CD4-positive, alpha-beta T cell treated with Interleukin-1 beta for 1 hour (primary cell): ENCODE measurements at places on chromosomes 5 and 9.

DNA sequence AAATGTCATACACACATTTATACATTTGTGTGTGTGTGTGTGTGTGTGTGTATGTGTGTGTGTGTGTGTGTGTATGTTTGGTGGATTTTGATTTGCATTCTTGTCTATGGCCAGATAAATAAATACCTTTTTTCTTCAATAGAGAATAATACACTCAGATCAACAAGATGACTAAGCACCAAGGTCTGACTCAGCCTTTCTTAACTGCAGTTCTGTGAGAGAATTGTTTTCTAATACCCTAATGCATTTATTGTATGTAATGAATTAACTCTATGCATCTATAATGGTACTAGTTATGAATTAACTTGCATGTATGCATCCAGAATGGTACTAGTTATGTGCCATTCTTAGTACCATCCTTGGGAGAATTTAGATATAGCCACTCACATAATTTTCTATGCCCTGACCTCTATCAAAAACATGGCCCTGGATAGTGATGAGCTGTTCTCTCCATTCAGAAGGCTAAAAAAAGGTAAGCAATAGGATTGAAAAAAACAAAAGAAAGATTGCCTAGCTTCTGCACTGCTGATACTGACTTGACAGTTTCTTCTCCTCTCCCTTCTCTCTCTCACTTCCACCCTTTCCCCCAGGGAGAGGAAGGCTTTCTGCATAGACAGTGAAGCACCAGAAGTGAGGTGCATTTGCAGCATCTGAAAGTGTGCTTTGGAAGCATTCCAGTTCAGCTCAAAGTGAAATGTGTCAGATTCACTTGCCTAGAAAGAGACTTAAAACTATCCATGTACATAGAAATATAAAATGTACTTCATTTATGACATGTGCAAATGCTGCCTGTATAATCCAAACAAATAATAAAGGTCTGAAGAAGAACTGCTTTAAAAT, 55.1 kb upstream of the CCDC112 start:
- no peak for DNase-seq

DNA sequence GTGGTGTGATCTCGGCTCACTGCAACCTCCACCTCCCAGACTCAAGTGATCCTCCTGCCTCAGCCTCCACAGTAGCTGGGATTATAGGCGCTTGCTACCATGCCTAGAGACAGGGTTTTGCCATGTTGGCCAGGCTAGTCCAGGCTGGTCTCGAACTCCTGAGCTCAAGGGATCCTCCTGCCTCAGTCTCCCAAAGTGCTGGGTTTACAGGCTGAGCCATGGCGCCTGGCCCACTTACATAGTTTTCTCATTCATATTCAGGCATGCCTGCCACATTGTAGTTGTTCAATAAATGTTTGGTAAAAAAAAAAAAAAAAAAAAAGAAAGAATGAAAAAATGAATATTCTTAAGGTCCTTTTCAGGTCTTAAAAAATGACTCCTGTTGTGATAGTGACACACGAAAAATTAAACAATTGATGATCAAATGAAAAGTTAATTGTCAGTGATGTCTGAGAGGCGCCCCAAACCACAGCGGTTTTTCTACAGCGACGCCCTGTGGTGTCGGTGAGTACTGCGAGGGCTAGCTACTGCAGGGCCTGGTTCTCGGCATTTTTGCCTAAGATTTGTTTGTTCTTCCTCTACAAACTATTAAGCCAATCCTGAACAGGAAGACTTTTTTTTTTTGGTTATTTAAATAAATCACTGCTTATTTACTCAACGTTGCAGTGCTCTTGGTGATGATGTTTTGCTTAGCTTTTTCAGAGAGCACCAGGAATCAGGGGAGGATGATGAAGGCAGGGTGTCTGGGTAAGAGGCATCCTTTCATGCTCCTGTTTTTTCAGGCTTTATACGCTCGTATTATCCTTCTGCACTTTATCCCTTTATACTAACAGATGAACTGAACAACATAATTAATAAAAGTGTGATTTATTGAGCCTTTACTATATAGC, 67.0 kb upstream of the DPYSL3 start:
- DNase-seq = peak; percentile 11

DNA sequence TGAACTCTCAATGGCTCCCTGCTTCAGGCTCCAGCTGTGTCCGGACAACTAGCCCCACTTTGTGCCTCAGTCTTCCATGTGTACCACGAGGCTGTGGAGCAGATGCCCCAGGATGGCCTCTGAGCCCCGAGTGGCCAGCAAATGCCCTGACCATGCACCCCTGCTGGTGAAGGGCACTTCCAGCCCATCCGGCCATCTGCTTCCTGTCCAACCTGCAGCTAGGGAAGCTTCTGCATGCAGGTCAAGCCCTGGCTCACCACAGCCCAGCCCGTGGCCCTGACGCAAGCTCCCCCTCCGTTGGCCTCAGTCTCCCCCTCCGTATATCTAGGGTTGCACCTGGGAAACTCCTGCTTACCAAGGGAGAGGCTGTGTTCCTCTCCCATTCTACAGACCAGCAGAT, 4.8 kb downstream of the NINJ1 start:
- DNase-seq = no peak

- DNase-seq = no peak
These were observed 3.5 kb upstream of the PHYHD1 start for GRCh38 chr9:128917151-128917849.

- no peak for DNase-seq
These were observed 35.0 kb downstream of the TEX10 start for GRCh38 chr9:100317706-100318105.
